ENCODE measurements at places on chromosomes 5 and 9.

DNA sequence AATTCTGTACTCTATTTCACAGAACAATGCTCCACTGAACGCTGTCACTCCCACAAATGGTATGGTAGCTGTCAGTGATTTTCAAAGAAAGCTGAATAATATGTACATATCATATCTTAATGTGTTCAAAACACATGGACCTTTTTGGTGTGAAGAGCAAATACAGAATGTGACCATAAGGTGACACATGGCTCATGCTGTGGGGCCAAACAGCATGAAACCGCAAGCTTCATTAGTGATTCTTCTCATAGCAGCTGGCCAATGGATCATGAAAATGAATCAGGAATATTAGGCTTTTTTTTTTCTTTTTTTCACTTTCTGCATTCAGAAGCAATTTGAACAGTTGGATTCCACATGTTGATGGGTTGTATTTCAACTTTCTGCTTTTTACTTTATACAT is 54.9 kb upstream of the CDH9 start:
- DNase-seq, result no peak

- no peak for DNase-seq
Observed at GRCh38 chr5:148005788-148006520, 57.8 kb upstream of the SPINK5 start.

- DNase-seq, result no peak
Observed at GRCh38 chr9:108235609-108236008, 620.2 kb downstream of the ACTL7B start.

DNA sequence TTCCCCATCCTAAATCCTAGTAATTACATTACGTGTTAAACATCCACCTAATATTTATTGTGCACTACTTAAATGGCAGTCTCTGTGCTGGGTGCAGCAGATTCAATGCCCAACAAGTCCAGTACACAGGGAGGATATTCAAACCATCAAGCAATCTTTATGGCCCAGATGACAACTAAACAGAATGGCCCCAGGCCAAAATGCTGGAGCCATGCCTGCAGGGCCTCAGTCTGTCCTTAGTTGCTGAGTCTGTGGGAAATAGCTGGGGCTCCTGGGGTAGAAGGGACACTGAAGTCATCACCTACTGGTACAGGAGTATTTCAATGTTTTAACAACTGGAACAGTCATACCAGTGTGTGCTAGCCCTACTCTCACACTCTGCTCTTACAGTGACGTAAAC is 153.5 kb downstream of the ZNF608 start:
- DNase-seq, result no peak

- DNase-seq, result no peak
Observed at GRCh38 chr9:124934290-124934689, 6.6 kb downstream of the GOLGA1 start.

DNA sequence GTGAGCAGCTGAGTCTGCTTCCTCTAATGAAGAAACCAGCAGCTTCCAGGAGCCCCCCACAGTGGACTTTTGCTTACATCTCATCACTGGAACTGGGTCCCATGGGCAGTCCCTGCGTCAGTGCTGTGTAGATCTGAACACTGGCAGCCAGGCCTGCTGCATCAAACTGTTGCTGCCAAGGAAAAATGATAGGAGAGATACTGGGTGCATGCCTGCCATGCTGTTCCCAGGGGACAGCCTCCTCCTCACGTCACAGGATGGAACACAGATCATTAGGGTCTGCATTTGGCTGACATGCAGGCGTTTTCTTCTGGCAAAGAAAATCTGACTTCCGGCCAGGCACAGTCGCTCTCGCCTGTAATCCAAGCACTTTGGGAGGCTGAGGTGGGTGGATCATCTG is 67.9 kb downstream of the OLFM1 start:
- DNase-seq, result no peak

- no peak for DNase-seq
Observed at GRCh38 chr5:176440927-176441706, 7.1 kb upstream of the FAF2 start.
